ENCODE measurements at places on chromosomes 11 and 22. TPM values are rescaled to one million over a fixed set of nuclear protein-coding genes. Genes with fewer than 3 reads are reported as not detected.

OTOG gene
- total RNA-seq: 0.31 TPM

P4HA3 gene
- total RNA-seq: 1.7 TPM

CTSW gene
- 5.7 TPM for total RNA-seq

PKP3 gene
- 78.5 TPM for total RNA-seq

DKK3 gene
- 74.6 TPM for total RNA-seq

NUCB2 gene
- 60.1 TPM for total RNA-seq

TBCEL gene
- total RNA-seq: 31.0 TPM

MMP1 gene
- 0.57 TPM for total RNA-seq

LYVE1 gene
- total RNA-seq: 30.8 TPM

NAALADL1 gene
- total RNA-seq: 10.3 TPM

PMM1 gene
- 18.7 TPM for total RNA-seq

BRSK2 gene
- total RNA-seq: 1.7 TPM

DDI1 gene
- not detected for total RNA-seq

EFEMP2 gene
- total RNA-seq: 60.0 TPM

SHISA8 gene
- not detected for total RNA-seq

KIAA1671 gene
- 43.7 TPM for total RNA-seq

HTR3B gene
- total RNA-seq: not detected

CST6 gene
- total RNA-seq: 1.1 TPM

ALX4 gene
- not detected for total RNA-seq
